ENCODE measurements at places on chromosomes 3 and 15.

GRCh38 chr3:13524979-13525669, 23.8 kb upstream of the FBLN2 start:
- DNase-seq = no peak

DNA sequence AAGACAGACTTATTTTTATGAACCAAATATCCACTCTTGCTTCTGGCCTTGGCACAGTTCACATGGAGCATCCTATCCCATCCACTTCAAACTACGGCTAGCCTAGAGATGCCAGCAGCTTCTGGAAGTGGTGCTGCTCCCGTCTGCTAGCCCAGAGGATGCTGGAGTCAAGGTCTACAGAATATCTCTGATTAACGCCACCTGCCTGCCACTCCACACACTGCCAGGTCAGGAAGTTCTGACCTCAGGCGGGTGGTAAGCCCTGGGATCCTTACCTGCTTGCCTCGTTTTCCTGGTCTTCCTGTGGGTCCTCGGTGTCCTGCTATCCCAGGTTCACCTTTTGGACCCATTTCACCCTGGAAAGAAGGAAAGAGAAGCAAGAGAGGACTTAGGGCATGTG, 42.9 kb downstream of the EAF1 start:
- DNase-seq = no peak

DNA sequence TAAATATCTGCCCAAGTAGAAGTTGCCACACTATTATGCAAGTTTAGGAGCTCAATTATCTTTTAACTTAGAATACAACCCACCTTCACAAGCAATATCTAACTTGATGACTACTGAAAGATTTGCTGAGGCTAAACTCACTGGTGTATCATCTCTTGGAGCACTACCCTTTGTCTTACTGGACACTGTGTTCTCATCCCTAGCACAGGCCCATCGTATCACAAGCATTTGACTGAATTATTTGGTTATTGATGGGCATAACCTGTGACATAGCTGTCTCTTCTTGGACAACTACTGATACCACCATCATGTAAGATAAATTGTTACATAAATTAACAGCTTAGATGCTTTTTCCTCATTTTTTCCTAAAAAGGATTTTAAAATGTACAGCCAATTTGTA, 216.2 kb upstream of the THBS1 start:
- DNase-seq = no peak

DNA sequence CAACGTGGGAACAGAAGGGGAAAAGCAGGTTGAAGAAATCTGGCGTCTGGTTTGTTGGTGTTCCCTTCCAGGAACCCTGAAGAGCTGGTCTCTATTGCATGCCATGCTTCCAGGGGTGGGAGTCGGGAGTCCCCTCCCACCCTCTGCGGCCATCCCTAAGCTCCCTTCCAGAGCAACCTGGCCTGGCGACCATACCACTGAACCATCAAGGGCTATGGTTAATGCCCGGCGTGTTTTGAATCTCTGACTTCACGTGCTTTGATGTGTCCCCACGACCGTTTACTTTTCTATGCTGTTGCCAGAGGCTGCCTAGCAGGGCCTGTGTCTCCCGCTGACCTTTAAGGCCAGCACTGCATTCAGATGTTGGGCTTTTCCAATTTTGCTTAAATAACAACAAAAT, 696 bp upstream of the SNRK start:
- DNase-seq = no peak

DNA sequence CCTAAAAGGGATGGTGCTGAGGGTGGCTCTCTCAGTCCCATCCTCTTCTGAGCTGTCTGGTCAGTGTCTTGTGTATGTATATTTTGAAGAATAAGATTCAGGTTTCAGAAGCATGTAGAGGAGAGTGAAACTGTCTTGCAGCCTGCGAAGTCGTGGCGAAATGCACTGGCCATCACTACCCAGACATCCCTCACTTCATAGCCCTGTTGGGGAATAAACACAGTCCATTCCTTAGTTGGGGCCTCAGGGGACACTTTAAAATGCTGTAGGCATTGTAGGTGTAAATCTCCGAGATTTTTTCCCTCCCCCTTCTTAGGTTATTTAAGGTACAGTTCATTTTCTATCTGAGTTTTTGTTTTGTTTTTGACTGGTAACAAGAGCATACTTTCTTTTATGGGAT, 93.8 kb downstream of the DNASE1L3 start:
- no peak for DNase-seq

- DNase-seq = no peak
These were observed 323.3 kb downstream of the DIPK2A start for GRCh38 chr3:144294659-144295538.

GRCh38 chr15:73984208-73984979, 7.7 kb downstream of the STOML1 start:
- no peak for DNase-seq

DNA sequence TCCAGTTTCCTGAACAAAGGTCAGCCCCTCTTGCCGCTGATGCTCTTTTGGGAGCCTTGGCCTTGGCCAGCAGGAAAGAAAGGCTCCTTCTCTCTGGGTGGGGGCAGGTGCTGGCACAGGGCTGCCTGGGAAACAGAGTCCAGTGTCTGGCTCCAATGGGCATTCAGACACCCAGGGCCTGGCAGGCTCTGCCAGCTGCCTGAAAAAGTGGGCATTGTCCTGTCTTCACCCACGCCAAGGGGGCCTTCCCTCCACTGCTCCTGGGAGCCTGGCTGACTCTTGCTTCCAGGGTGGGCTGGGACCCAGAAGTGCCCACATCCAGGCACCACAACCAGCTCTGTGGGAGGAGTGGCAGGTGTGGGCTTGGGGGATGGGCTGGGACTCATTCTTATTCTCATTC, 62.7 kb downstream of the RHCG start:
- no peak for DNase-seq

GRCh38 chr3:100850156-100850555, 140.9 kb downstream of the TFG start:
- no peak for DNase-seq

DNA sequence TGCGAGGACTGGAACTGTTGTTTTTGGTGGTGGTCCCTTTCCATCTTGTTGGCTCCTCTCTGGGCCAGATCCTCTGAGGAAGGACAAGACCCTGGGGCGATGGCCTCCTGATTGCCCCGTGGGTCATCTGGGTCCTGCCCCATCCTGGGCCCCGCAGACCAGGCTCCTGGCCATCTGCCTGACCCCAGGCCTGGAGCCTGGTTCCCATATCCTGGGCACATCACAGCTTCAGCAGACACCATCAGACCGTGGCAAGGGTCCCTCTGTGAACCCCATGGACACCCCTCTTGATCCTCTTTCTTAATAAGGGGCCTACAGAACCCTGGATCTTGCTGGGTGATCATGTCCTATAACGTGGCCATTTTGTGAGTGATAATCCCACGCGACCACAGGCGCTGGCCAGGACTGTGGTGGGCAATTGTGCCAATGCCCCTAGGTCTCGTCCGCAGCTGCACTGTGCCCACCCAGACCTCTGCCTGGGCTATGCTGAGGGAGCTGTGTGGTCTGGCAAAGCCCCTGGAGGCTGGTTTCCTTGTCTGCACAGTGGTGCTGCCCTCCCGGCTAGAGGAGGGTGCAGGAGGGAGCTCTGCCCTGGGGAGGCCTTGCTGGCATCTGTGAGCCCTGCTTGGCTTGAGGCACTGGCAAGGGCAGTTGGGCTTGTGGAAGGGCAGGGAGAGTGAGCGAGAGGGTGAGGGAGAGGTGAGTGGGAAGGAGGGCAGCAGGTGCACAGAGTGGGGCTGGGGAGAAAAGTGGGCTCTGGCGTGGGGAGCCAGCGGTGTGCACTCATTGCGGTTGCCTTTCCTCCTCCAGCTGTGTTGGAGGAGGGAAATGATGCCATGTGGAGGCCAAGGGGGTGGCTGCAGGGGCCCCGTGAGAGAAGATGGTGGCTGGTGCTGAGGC, 53.1 kb upstream of the PRR23E start:
- no peak for DNase-seq

DNA sequence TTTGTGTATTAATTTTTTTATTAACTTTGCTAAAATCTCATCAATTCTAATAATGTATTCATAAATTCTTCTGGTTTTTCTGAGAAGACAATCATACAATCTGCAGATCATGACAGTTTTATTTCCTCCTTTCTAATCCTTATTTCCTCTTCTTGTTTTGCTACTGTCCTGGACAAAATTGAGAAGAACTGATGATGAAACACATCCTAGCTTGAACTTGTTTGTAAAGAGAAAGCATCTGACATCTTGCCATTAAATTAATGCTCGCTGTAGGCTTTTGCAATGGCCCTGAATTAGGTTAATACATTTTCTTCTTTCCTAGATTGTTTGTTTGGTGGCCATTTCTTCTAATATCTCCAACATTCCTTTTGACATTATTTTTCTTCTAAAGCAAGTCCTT, 110.9 kb upstream of the TPM1 start:
- peak; percentile 38 for DNase-seq

Data from suppressor macrophage (primary cell).